ENCODE measurements at places on chromosomes 4 and X.

GRCh38 chr4:109942292-109942926 lies 29.7 kb downstream of the EGF start:
- DNase-seq: no peak

- no peak for DNase-seq
Observed at GRCh38 chr4:170868170-170868569, 778.4 kb upstream of the AADAT start.

DNA sequence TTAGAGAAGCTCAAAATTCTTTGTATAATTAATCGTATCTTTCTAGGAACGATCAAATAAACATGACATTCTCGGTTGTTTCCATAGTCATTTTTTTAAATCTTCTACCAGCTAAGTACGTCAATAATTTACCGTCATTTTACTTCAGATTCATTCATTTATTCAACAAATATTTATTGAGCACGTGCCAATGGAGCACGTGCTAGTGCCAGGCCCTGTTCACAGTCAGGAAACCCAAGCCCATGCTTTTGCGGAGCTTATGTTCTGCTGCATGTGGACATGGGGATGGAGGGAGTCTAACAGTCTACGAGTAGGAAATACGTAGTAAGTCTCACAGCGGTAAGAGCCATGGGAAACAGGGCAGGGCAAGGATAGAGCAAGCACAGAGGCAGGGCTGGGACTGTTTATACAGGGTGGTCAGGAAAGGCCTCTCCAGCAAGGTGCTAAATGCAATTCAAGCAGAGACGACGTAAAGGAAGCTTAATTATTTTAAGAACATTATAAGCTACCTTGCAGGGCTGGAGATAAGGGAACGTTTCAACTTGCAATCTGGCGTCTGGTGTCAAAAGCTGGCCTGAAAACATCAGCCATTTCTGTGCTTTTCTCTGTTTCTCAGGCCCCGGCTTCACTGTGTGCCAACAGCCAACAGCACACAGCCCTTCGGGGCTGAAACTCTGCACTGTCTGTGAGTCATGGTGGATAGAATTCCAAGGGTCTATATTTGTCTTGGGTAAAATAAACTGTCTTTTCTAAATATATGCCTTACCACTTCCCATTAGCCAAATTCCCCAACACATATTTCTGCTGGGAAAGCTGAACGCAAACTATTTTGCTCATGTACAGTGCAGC lies 517.1 kb upstream of the ZFP42 start:
- DNase-seq: no peak

- no peak for DNase-seq
Observed at GRCh38 chr4:7427831-7428260, 6.9 kb downstream of the PSAPL1 start.

- DNase-seq: no peak
Observed at GRCh38 chrX:13469963-13470684, 99.3 kb upstream of the EGFL6 start.

- DNase-seq: no peak
Observed at GRCh38 chrX:46551494-46552128, 6.4 kb upstream of the ZNF674 start.

All from activated CD4-positive, CD25-positive, alpha-beta regulatory T cell (primary cell).